ENCODE measurements at places on chromosomes 4 and X.

GRCh38 chr4:8046925-8047541, 107.4 kb upstream of the AFAP1 start:
- DNase-seq = no peak

DNA sequence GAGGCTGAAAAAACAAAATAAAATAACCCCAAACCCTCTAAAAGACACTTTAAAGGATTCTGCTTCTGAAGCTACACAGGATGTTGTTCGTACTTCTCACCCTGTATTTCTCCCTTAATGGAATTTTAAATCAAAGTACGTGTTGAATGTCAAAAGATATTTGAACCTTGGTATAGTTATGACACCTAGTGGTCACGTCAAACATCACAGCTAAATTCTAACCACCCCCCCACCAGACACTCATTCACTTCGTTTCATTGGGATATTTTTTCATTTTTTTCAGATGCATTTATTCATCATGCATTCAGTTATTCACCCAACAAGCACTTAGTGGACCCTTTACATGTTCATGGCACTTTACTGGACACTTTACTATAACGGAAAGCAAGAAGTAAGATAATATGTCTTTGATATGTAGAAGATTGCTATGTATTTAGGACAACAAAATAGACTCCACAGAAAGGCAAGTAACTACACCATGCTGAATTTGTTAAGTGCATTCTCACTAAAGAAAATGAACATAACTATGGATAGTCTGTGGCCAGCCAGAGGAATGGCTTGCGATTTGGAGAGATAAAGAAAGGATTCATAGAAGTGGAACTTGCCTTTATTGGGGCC, 62.5 kb upstream of the GPR174 start:
- peak; percentile 19 for DNase-seq

GRCh38 chr4:61831987-61832386, 631.9 kb downstream of the ADGRL3 start:
- DNase-seq = no peak

- DNase-seq = no peak
These were observed 320.1 kb upstream of the PPARGC1A start for GRCh38 chr4:24209906-24210305.

DNA sequence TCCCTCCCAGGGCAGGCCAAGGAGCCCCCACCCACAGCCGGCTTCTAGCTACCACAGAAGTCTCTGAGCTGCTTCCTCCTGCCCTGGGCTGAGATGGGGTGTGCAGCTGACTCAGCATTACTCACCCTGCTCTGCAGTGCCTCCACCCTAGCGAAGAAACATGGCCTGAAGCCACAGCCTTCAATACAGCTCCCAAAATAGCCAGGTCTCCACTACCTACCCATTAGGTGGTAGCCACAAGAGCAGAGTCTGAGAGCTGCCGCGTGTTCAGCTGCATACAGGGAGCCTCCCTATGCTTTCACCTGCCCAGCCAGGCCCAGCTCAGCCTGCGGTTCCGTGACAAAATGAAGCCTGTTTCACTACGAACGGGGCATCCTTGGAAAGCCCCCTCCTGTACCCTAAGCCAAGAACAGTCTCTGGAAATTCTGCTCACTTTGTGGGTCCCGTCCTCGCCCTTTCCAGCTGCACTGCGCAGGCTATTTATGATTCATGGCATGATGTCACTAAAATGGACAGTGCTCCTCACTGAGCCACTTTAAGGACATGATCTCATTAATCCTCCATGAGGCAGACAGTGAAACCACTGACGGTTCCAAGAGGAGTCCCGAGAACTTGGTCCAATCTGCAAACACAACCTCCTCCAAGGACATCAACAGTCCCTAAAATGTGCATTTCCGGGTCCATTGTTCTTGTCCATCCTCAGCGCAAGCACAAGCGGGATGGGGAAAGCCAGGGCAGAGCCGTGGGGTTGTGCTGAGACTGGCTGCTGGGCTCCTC, 20.2 kb downstream of the WDR1 start:
- peak; percentile 83 for DNase-seq

DNA sequence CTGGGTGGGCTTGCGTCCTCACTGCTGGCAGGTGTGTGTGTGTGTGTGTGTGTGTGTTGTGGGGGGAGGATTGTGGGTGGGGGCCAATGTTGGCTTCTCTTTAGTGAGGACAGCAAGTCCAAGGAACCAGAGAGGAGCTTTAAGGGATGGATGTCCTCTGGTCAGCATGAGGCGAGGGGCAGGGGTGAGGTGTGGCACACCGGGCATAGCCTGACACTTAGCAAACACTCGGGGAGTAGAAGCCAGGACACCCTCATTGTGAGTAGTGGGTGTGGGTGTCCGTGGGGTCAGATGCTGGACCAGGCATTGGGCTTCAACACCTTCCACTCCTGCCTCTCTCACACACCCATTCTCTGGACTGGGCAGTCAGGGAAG, 2.8 kb downstream of the SORCS2 start:
- no peak for DNase-seq

GRCh38 chr4:38086151-38086848, 126.1 kb downstream of the PTTG2 start:
- DNase-seq = no peak
